ENCODE measurements at places on chromosomes 2 and 18.

- DNase-seq: no peak
These were observed 178.8 kb downstream of the ACKR3 start for GRCh38 chr2:236748385-236748784.

DNA sequence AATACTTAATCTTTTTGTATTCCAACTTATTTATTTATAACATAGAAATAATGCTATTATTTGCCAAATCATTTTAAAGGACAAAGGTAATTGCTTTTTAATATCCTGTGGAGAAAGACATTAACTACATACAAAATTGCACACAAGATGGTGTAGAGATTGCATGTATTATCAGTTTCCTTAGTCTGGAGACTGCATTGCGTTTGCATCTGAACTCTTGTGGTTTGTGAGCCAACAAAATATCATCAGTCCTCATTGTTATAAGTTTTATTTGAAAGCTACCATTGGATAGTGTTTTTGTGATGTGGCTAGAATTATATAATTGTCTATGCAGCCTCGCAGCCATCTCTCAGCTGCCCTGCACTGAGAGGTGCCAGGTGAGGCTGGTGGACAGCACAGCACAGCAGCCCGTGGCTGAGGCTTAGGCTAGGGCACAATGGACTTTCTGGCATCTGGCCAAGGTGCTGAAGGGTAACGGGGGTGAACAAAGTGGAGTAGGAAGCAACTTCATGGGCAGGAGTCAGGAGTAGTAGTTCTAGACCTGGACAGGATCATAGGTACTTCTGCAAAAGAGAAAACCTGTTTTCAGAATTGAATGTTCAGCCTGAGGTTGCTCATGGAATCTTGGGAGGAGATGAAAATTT is 15.1 kb downstream of the RASGRP3 start:
- DNase-seq: no peak

GRCh38 chr2:162435676-162436075 is 91.7 kb downstream of the GCA start:
- DNase-seq: no peak

- DNase-seq: no peak
These were observed 194.0 kb upstream of the LYPD1 start for GRCh38 chr2:132863961-132864360.

DNA sequence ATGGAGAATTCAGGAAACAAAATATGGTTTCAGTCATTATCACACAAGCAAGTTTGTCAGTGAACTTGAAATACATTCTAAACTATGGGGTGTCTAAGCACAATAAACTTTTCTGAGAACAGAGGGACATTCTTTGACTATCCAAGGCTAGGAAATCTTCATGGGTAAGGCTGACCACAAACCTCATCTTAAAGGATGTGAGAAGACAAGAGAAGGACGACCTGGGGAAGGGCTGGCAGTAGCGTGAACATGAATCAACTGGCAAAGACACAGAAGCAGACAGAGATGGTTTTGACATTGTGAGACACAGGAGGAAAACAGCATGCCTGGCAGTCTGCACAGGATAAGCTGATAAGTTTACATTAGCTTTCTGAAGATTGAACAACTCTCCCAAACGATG is 752.4 kb upstream of the SLC8A1 start:
- DNase-seq: no peak

- DNase-seq: no peak
These were observed 84.2 kb upstream of the STPG4 start for GRCh38 chr2:47239119-47239969.

- no peak for DNase-seq
These were observed 4.4 kb downstream of the HDLBP start for GRCh38 chr2:241310917-241311566.

- DNase-seq: no peak
These were observed 47.1 kb downstream of the BCL2L11 start for GRCh38 chr2:111167863-111168162.

- DNase-seq: no peak
These were observed 98.8 kb upstream of the EML6 start for GRCh38 chr2:54624591-54625071.

DNA sequence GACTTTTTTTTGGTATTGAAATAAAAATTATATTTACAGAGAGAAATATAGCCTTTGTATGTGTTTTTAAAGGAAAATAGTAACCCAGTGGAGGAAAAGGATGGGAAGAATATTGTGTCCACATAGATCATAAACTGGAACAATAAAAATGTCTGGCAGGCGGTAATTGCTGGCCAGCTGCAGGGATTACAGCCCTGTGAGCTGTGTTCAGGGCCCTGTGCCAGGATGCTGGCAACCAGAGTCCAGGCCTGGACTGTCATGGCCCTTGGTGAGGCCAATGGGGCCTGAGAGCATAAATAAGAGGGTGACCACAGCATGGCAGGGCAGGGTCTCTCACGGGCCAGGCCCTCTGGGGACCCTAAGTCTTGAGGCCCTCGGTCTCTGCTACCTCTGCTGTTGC is 171.2 kb downstream of the ACOXL start:
- DNase-seq: no peak

DNA sequence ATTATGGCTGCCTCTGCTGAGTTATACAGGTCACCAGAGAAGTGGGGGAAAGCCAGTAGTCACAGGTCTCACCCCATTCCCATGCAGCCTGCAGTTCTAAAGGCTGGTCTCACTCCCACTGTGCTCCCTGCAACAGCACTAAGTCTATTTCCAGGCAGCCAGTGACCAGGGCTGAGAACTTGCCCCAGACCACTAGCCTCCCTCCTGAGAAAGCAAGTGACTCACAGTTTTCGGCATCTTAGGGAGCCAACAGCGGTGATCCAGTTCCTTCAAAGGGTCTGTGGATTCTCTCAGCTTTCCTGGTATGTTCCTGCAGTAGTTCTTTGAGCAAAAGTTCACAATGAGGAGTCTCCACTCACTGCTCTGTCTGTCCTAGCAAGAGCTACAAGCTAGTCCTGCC is 329.6 kb upstream of the MAP2 start:
- no peak for DNase-seq

- DNase-seq: no peak
These were observed 318.8 kb upstream of the THUMPD2 start for GRCh38 chr2:40097691-40098385.

- no peak for DNase-seq
These were observed 10.4 kb upstream of the KLHL30 start for GRCh38 chr2:238128061-238128440.

- peak; percentile 3 for DNase-seq
These were observed 63.2 kb downstream of the GNAL start for GRCh38 chr18:11752116-11752911.

- DNase-seq: no peak
These were observed 50.8 kb downstream of the PID1 start for GRCh38 chr2:229220254-229220653.

DNA sequence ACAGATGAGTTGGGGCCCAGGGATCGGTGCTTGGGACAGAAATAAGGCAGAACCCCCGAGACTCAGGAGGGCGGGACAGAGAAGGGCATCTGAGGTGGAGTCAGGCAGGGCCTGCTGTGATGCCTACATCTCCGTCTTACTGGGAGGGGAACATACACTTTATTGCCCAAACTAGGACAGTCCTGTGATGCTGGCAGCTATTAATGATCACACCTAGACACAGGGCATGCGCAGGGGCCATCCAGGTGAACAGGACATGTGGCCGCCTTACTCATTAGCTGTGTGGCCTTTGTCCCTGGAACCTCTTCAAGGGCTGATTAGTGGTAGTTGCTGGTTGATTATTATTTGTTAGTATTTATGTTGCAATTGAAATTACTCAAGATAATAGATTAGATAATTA is 33.2 kb downstream of the MLPH start:
- no peak for DNase-seq

- DNase-seq: no peak
These were observed 751.3 kb downstream of the SOCS6 start for GRCh38 chr18:71040161-71040560.
